ENCODE measurements at places on chromosomes 2 and 18.

- DNase-seq: no peak
These were observed 25.7 kb upstream of the FZD7 start for GRCh38 chr2:202007983-202008354.

GRCh38 chr2:60745330-60745729 is 10.7 kb upstream of the PAPOLG start:
- no peak for DNase-seq

DNA sequence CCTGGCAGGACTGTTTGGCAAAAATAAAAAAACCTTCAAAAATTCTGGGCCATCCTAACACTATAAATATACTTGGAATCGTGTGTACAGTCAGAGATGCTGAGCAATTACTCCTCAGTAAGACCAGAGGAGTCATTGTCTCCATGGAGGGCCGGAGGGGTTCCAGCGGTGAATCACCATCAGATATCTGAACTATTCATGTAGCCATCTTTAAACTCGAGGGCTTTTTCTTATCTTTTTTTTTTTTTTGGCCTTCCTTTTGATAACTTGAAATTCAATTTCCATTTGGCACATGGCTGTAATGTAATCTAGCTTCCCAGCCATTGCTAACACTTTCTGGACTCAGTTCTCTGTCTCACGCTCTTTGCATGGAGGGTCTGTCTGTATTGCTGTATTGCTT is 7.4 kb upstream of the FHL2 start:
- no peak for DNase-seq

DNA sequence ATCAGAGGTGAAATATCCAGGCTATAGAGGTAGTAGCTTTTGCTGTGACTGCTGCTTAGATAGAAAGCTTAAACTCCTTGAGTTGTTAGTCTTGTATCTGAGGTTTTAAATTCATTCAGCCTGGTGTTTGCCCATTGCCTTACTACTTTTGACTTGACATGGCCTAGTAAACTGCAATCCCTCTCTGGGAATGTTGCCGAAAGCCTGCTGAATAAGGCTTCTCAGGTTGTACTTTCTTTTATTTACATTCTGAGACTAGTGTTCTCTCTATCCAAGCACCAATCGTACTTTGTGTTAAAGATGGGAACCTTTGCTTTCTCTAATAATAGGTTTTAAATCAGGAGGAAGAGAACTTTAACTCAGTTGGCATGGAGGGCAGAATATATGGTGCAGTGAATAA is 357.6 kb upstream of the CWC22 start:
- no peak for DNase-seq

- DNase-seq: no peak
These were observed 132.2 kb downstream of the ANTXR1 start for GRCh38 chr2:69145204-69145603.

DNA sequence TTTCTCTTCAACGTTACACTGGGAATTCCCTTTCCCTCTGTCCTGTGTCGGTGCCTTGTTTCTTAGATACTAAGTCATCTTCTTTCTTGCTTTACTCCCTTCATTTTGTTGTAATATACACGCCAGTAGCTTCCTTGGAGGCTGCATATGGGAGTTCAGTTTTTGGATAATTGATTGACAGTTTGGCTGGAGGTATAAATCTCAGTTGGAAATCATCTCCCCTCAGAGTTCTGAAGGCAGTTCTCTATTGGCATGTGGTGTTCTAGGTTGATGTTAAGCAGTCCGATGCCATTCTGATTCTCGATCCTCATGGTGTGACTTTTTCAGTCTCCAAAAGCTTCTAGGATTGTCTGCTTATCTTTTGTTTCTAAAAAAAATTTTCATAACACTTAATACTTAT is 152.5 kb upstream of the GLI2 start:
- no peak for DNase-seq

- peak; percentile 57 for DNase-seq
These were observed 1.3 kb upstream of the LRP2 start for GRCh38 chr2:169363560-169364150.

GRCh38 chr2:159960414-159960813 is 102.0 kb downstream of the PLA2R1 start:
- no peak for DNase-seq

GRCh38 chr18:36461551-36461987 is 164.1 kb downstream of the FHOD3 start:
- no peak for DNase-seq

GRCh38 chr2:26720322-26721114 is 28.0 kb downstream of the KCNK3 start:
- DNase-seq: no peak

DNA sequence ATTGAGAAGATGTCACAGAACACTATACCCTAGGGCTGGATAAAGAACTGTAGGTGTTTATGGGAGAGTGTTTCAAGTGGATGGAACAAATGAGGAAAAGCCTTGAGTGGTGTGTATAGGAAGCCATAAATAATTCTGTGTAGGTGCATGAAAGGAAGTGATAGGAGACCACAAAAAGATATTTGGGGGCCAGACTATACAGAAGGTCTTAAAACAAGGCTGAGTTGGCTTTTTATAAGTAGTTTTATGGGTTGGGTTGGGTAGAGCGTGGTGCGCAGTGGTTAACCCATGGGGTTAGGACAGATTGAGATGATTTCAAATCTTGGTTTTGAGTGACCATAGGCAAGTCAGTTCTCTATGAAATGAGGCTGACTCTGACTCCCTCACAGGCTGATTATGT is 110.5 kb downstream of the PKP4 start:
- DNase-seq: no peak

DNA sequence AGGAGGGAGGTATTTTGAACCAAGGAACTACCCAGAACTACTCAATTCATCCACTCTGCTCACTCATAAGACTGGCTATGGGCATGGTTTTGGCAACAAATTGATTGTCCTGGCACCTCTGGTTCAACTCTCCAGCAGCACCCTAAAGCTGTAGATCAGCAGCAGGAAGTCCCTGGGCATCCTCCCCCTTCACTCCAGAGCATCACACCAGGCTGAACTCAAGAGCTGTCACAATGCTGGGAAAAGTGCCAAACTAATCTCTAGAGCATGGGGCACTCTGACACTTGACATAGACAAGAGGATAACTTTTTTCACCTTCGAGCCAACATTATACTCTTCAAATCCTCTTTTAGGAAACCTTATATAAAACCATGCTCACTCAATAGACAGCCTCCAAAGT is 154.1 kb upstream of the RBBP8 start:
- no peak for DNase-seq

DNA sequence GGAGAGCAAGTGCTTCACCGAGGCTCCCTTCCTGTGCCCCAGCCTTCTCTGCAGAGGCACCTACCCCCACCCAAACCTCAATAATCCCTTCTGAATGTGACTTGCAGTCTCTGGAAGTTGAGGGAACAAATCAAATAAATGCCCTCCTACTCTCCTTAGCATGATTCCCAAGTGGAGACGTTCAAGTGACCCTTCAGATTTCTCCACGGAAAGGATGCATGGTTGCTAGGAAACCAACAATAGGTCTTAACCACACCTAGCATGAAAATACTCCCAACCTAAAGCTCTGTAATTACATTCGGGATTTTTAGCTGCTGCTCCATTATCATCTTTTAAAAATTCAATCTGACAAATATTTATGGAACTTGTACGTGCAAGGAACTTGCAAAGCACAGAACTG is 50.2 kb upstream of the CABLES1 start:
- no peak for DNase-seq

DNA sequence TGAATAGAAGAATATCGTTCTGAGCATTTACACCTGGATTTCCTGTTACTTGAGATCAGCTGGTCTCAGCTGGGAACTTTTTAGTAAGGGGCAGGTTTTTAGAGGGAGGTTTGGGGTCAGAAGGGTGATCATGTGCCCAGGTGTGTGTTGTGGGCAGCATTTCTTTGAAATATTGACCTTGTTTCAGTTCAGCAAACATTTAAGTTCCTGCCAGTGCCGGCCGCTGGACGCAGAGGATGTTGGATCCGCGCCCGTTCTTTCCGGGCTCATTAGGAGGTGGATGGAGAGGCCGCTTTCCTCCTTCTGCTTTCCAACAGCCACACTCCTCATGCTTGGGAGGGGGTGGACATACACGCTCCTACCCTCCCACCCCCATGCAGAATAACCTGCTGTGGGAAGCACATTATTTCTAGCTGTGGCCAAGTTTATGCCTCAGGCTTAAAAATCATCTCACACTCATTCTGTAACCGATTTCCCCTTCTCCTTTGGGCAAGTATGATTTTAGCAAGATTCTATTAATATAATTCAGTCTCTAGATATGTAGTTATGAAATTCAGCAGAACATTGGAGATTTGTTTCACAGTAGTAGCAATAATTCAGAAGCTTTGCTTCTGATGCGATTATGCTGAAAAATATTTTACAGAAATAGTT is 131.4 kb downstream of the ZNF236 start:
- DNase-seq: no peak

DNA sequence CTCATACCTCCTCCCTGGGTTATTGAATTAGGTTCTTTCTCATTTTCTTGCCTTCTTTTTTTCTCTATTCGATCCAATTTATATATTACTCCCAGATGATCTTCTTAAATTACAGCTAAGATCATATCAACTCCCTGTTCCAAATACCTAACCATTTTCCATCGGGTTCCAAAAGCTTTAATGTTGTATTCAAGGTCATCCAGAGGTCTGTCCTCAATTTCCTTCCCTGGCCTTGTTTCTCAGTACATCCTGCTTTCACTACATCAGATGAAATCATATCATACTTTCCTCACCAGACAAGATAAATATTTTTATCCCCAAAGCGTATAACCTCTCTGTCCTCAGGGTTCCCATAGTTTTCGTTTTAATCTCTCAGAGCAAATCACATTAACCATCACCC is 36.3 kb upstream of the GREB1L start:
- DNase-seq: no peak

DNA sequence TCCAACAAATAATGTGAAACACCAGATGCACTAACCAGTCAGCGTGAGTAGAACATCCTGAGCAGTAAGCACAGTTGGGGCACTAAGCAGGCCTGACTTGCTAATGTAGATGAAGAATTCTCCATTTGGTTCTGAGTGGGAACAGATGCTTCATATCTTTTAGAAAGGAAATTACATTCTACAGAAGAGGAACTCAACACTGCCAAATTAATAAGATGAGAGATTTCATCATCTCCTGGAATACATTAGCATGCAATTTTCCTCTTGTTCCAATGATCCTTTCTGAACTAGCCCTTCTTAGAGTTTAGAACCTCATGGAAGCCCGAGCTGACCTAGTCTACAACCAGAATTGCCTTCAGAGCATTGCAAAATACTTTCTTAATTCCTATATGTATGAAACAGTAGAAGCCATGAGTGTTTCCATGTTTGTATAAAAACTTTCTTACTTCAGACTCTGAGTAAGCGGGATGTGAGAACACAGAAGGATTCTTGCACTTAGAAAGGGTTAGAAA is 34.8 kb downstream of the COL5A2 start:
- DNase-seq: no peak

GRCh38 chr18:79275992-79276391 is 119.7 kb upstream of the NFATC1 start:
- DNase-seq: no peak

DNA sequence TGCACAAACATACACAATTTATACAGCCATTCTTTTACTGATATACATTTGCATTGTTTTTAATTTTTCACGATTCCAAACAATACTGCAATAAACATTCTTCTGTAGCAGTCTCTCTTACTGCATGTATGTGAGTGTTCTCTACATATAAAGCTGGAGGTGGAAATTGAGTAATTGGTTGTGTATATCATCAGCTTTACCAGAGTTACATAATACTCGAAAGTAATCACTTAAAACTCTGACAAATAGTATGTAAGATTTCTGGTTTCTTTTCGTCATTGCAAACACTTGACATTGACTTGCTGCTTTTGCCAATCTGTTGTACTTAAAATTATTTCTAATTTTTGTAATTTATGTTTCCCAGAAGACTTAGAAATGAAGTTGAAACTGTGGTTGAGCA is 110.2 kb downstream of the TDRD15 start:
- DNase-seq: no peak

- no peak for DNase-seq
These were observed 403.2 kb downstream of the RAD51AP2 start for GRCh38 chr2:17115042-17115441.

Measured in germinal center (tissue), 1 donor.